ENCODE measurements at places on chromosomes 4 and X.

- DNase-seq = peak; percentile 29
Measured at GRCh38 chr4:124710911-124711310, 1.6 kb downstream of the ANKRD50 start.

GRCh38 chrX:42807393-42807792 lies 29.4 kb upstream of the PPP1R2C start:
- no peak for DNase-seq

GRCh38 chrX:74370487-74370886 lies 50.8 kb upstream of the SLC16A2 start:
- DNase-seq = no peak

GRCh38 chr4:41734371-41734770 lies 14.2 kb downstream of the PHOX2B start:
- no peak for DNase-seq

- no peak for DNase-seq
Measured at GRCh38 chrX:118464501-118464900, 31.1 kb upstream of the DOCK11 start.

GRCh38 chr4:49063670-49064069 lies 77.6 kb downstream of the CWH43 start:
- DNase-seq = no peak

- DNase-seq = peak; percentile 74
Measured at GRCh38 chr4:40685300-40685699, 55.6 kb upstream of the RBM47 start.

DNA sequence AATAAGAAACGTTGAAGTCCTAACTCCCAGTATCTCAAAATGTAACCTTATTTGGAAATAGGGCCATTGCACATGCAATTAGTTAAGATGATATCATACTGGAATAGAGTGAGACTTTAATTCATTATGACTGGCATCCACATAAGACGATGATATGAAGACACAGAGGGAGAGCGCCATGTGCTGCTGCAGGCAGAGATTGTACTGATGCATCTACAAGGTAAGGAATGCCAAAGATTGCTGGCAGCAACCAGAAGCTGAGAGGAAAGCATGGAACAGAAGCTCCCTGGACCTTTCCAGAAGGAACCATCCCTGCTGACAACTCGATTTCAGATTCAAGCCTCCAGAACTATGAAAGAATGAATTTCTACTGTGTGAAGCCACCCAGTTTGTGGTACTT lies 697.0 kb upstream of the INTU start:
- DNase-seq = no peak

DNA sequence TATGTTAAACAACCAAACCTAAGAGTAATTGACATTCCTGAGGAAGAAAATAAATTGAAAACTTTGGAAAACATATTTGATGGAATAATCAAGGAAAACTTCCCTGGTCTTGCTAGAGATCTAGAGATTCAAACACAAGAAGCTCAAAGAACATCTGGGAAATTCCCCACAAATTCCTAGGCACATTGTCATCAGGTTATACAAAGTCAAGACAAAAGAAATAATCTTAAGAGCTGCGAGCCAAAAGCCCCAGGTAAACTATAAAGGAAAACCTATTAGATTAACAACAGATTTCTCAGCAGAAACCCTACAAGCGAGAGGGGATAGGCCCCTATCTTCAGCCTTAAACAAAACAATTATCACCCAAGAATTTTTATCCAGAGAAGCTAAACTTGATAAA lies 1082.0 kb upstream of the IGFBP7 start:
- no peak for DNase-seq

- no peak for DNase-seq
Measured at GRCh38 chr4:102678107-102678506, 82.7 kb downstream of the MANBA start.

- DNase-seq = no peak
Measured at GRCh38 chr4:2828758-2829181, 14.9 kb upstream of the ADD1 start.

- no peak for DNase-seq
Measured at GRCh38 chrX:64313624-64314023, 81.6 kb downstream of the MTMR8 start.

- peak; percentile 1 for DNase-seq
Measured at GRCh38 chr4:57763070-57763469, 652.9 kb upstream of the IGFBP7 start.

GRCh38 chr4:170079981-170080380 lies 9.8 kb downstream of the AADAT start:
- DNase-seq = no peak

DNA sequence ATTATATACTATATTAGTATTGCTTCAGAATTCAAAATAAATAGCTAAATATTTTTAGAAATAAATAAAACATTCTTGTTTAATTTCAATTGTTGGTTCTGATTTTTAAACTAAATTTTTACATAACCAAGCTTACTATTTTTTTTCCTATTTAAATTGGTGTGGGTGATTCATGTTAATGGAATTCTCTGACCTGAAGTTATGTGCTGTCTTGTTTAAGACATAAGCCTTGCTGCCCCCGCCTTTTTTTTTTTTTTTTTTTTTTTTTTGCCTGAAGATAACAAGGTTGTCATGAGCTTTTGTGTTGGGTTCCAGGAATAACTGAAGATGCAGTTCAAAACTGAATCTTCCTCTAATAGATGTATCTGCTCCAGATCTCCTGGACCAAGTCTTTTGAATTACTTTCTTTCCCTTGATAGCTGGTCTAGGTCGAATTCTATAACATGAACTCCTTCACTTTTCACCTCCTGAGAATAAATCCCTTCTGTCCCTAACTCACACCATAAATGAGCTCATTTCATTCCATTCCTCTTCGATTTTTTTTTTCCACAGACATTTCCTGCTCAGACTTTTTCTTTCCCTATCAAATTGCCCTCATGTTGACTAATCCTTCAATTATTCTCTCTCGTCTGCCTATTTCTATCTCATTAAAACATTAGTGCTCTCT lies 261.5 kb upstream of the FTHL17 start:
- DNase-seq = peak; percentile 86

DNA sequence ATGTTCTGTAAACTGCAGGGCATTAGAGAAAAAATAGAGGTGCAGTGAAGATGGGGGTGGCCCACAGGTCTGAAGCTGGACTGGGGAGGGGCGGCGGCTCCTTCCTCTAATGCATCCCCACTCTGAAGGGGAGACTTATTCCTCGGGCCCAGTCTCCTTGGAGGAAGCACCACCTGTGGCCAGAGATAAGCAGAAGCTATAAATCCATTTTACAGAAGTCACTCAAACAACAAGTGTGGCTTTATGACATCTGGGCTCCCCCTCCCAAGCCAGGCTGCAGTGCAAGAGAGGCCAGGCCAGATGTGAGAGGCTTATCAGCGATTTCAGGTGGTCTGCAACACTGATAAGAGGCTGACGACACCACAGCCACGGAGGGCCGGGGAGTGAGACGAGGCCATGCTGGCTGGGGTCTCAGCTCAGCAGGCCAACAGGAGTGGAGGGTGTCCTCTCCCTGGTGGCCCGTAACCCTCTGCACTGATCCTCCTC lies 15.8 kb downstream of the CYTL1 start:
- no peak for DNase-seq

DNA sequence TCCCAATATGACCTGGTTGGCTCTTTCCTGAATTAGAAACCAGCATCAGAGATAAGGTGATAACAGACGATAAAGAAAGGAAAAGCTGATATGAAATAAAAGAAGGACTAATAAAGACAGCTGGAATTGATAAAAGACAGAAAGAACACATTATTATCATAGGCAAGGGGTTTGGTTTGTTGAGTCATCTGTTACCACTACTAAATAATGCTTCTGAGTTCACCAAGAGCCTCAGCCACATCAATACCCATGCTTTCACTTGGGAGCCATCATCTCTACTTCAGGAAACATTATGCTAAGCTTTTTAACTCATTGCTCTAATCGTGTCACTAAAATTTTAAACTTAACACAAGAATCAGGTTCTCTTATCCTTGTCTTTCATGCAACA lies 27.6 kb downstream of the ANXA5 start:
- DNase-seq = peak; percentile 53

DNA sequence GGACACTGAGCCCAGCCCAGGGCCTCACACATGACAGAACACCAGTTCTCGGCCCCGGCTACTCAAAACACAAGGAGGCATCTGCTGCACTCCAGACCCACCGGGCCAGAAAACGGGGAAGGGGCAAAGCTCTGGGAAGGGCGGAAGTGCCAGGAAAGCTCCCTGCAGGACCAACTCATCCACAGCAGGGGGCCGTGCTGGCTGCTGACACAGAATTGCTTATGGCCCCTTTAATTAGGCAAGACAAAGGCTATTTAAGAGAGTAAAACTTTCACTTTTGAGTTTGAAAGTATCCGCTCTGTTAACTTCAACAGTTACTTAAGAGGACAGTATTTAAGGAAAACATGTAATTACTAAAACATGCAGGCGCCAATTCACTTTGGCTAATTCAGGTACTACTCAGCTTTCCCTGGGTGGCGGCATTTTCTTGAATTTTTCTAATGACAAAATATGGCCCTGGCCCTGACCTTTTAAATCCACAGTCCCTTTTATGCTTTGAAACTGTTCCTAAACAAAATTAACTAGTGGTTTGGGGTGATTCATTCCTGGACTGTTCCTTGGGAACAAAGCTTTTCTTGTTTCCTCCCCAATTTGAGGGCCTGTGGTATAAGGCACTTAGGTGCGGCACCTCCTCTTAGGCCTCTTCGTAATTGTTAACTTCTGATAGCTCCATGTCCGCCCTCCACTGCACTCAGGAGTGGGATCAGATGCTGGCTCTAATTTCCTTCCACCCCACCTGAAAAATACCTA lies 40.4 kb downstream of the NSG1 start:
- DNase-seq = no peak

DNA sequence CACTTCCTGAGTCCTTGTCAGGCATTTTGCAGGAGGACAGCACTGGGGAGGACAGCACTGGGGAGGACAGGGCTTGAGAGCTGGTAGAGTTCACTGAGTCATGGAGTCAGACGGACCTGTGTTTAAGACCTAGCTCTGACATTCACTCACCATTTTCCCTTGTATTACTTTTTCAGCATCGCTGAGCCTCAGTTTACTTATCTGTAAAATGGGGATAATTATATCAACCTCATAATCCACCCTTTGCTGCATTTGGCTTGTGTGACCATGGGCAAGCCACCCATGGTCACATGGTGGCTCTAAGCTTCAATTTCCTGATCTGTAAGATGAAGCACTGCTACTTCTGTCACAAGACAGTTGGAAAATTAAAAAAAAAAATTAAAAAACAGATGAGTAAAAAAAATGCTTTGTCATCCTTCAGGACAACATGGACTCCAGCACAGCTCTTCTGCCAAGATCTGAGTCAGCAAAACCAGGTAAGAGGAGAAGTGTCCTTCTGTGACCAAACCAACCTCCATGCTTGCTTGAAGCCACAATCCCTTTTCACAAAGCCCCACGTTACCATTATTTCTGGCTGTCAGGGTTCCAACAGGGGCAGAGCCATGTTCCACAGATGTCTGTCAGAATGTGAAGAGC lies 275.5 kb downstream of the RAB28 start:
- DNase-seq = no peak

DNA sequence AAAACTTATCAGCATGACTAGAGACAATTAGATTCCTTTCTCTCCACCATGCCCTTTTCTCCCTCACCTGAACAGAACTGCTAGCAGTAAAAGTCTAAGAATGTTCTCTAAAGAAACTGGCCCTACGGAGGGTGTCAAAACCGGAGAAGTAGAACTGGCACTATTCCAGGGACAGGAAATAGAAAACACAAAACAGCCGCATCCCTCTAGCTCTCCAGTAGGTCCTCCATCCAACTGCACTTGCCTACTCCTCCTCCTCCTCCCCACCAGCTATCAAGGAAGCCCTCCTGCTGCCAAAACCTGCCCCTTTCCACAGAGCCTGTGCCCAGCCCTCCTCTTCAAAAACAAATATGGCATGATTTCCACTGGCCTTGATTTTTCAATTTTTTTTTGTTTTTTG lies 28.4 kb downstream of the FUNDC1 start:
- no peak for DNase-seq

- no peak for DNase-seq
Measured at GRCh38 chr4:159267869-159268285, 165.0 kb downstream of the RAPGEF2 start.

DNA sequence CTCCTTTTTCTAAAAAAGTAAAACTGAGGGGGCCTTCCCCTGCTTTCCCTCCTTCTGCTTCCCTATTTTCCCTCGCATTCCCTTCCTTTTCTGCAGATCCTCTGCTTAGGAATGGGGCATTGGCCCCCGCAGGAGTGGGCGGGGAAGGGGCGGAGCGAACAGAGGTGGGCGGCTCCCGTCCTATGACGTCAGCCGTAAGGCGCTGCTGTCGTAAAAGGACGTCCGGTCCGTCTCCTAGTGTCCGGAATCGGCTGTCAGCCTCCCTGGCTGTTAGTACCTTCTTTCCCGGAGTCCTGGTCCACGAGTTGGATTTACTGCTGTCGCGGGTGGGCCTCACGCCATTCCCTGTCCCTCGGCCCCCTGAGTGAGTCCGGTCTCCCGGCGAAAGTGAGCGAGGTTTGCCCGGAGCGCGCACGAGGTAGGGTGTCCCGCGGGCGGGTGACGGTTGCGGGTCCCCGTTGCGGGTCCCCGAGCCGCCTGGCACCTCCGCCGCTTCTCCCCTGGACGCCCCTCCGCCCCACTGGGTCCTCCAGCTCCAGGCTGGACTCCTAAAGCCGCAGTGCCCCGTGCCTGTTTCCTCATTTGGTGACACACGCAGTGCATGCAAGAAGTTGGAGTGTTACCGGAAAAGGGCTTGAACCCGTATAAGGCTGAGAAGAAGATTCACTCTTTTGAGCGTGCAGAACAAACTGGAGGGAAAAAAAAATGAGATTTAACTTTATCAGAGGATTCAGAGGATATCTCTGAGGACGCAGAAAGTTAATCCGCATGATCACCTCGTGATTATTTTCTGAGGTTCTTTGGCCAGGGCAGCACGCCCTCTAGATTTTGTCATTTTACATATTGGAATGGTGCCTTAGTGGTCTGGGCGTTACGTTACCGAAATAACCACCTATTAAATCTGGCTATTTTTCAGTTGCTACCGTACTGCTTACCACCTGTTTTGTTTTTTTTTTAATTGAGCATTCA lies at the start of gene ZNF330:
ZNF330 (plus strand) TSS at position 205 of the 969 bp plus-strand sequence. CDS start 1,477 bp downstream, outside the sequence.
- DNase-seq = peak; percentile 89

GRCh38 chr4:118775405-118775804 lies 60.5 kb downstream of the SEC24D start:
- no peak for DNase-seq

GRCh38 chrX:39199429-39199828 lies 398.2 kb downstream of the MID1IP1 start:
- no peak for DNase-seq

- DNase-seq = no peak
Measured at GRCh38 chr4:7766086-7766485, 173.6 kb downstream of the AFAP1 start.

- no peak for DNase-seq
Measured at GRCh38 chr4:81965454-81965853, 408.3 kb downstream of the HNRNPD start.

GRCh38 chr4:161133586-161134276 lies 1030.1 kb downstream of the FSTL5 start:
- DNase-seq = no peak

DNA sequence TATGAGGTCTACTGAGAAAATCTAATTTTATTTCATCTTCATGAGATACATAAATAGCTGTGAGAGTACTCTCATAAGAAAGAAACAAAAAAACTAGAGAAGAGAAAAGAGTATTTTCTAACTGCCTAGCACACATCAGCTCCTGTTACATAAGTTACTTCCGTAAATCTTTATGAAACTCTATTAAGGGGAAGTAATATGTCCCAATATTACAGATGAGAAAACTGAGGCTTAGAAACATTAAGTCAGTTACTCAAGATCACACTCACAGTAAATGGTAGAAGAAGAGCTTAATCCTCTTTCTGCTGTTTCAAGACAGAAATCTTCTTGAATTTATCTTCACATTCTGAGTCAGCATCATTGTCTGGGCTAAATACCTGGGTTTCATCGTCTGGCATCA lies 164.1 kb downstream of the DTHD1 start:
- DNase-seq = no peak

GRCh38 chr4:94036964-94037363 lies 170.7 kb upstream of the SMARCAD1 start:
- no peak for DNase-seq

Measured in amniotic epithelial cell (primary cell).